ENCODE measurements at places on chromosomes 4 and X. TPM values are rescaled to one million over a fixed set of nuclear protein-coding genes. Genes with fewer than 3 reads are reported as not detected.

GRCh38 chr4:158788516-158788915 lies 19.7 kb downstream of the FNIP2 start:
- no peak for DNase-seq

GRCh38 chr4:143353797-143354196 lies 17.1 kb downstream of the GAB1 start:
- DNase-seq, result no peak

DNA sequence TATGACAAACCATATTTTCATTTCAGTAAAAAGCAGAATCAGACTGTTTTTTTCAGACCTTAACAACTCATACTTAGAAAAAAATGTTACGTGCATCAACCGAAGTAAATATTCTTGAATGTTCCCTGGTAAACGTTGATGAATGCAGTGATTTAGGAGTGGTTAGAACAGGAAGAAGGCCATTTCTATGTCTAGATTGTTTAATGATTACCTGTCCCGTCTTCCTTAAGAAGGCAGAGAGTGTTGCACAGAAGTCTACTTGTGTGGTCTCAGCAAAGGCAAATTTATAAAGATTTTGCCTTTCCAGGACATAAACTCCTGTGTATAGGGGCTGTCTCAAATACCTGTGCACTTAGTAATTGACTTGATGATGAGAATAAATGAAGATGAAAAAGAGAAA lies 134.5 kb downstream of the MGST2 start:
- no peak for DNase-seq

The GLA gene
- polyA plus RNA-seq, result 20.4 TPM

- no peak for DNase-seq
Measured at GRCh38 chr4:89899152-89899551, 4.5 kb downstream of the MMRN1 start.

The UGT8 gene
- polyA plus RNA-seq, result not detected

GRCh38 chr4:138869631-138870030 lies 145.9 kb upstream of the NOCT start:
- DNase-seq, result no peak

- DNase-seq, result no peak
Measured at GRCh38 chrX:47518144-47518543, 35.1 kb upstream of the ZNF41 start.

The ADH4 gene
- polyA plus RNA-seq, result not detected

GRCh38 chr4:124209211-124209610 lies 503.3 kb downstream of the ANKRD50 start:
- no peak for DNase-seq

DNA sequence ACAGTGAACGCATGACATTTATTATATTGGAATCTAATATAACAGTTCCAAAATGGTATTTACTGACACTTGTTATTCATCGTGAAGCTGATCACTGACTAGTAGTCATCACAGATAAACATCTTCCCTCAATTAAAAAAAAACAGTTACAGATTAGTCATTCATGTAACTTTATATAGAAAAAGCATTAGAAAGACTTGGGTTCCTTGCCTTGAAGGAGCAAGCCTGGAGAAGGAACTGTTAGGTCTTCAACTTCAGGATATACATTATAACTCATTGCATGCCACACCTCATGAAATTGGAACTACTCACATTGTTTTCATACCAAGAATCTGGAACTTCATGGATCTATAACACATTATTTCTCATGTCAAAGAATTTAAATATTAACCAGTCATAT lies 317.7 kb downstream of the CCSER1 start:
- DNase-seq, result no peak

The KLHL4 gene
- not detected for polyA plus RNA-seq

GRCh38 chrX:119954374-119954773 lies 10.8 kb upstream of the NKAP start:
- no peak for DNase-seq

DNA sequence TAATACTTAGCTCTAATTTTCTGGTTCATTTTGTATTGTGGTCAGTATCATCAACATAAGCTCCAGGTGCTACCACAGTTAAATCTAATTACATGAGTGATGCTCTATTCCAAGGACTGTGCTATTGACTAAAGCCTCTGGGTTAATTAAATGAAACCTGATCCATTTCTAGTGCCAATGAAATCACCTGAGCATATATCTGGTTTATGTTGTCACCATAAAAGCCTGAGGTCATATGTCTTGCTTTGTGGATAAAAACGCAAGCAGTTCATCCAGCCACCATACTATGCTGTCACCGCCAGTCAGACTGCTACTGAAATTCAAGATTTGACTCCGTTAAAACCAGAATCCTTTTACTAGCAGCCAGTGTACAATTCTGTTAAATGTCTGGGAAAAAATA lies 64.2 kb upstream of the ZNF518B start:
- DNase-seq, result no peak

DNA sequence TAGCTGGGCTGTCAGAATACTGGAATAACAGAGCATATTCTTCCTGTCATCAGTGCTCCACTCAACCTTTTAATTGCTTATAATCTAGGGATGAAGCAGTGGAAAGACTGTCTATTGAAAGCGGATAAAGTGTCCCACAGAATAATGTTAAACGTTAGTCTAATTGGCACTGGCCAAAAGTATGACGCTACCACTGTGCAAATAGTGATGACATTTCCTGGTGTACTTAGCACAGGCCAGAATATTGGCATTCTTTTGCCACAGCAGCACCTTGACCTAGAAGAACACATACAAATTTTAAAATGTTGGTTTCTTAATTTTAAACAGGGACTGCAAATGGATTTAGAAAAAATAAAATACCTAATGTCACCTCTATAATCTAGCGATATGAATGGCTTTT lies 635.2 kb upstream of the SPANXN1 start:
- DNase-seq, result no peak

GRCh38 chrX:25442499-25442898 lies 426.7 kb upstream of the ARX start:
- DNase-seq, result no peak

- DNase-seq, result peak; percentile 4
Measured at GRCh38 chr4:107804956-107805355, 19.8 kb upstream of the SGMS2 start.

GRCh38 chrX:124212622-124213021 lies 119.8 kb upstream of the TEX13D start:
- DNase-seq, result no peak

DNA sequence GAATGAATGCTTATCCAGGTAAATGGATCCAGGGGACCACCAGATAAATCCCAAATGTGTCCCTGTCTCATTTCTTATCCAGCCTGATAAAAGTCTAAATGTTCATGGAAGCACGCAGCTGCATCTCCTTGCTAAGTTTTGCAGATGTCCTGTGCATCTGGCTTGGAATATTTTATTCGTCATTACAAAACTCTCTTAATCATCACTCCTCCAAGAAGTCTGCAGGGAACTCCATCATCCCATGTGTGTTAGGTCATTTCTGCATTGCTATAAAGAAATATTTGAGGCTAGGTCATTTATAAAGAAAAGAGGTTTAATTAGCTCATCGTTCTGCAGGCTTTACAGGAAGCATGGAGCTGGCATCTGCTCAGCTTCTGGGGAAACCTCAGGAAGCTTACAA lies 297.2 kb downstream of the HS3ST1 start:
- DNase-seq, result no peak

DNA sequence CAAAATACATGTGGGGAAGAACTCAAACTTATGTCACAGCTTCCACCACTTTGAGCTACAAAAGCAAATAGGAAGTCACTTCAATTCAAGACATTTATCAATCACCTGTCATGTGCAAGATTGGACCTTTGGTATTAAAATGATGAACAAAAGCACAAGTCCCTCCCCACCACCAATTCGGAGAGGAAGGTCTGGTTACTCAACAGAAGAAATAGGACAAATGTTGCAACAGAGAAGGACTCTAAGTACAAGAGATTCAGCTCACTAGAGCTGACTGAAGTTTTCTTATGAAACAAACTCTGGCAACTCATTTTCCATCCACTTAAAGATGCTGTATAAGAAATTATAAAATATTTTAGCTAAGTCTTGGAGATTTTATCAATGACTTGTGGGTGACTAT lies 16.0 kb upstream of the MMRN1 start:
- peak; percentile 3 for DNase-seq

- DNase-seq, result peak; percentile 99
Measured at GRCh38 chr4:76984788-76985211, 35.2 kb downstream of the SEPTIN11 start.

DNA sequence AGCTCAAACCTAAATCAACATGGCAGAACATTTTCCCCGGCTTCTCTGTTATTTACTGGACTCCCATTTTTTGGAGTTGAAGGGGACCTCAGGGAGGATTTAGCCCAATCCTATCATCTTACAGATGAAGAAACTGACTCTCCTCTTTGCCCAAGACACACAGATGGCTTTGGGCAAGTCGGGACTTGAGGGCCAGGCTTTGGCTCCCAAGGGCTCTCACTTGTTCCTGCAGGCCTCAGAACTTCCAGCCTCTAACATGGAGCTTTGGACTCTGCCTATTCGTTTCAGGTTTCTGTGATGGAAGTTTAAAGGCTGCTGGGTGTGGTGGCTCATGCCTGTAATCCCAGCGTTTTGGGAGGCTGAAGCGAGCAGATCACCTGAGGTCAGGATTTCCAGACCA lies 59.5 kb downstream of the RHOH start:
- no peak for DNase-seq

- DNase-seq, result no peak
Measured at GRCh38 chr4:38314663-38315062, 349.3 kb upstream of the KLF3 start.

The C4orf50 gene
- polyA plus RNA-seq, result not detected

- peak; percentile 84 for DNase-seq
Measured at GRCh38 chr4:102620697-102621497, 119.7 kb downstream of the NFKB1 start.

DNA sequence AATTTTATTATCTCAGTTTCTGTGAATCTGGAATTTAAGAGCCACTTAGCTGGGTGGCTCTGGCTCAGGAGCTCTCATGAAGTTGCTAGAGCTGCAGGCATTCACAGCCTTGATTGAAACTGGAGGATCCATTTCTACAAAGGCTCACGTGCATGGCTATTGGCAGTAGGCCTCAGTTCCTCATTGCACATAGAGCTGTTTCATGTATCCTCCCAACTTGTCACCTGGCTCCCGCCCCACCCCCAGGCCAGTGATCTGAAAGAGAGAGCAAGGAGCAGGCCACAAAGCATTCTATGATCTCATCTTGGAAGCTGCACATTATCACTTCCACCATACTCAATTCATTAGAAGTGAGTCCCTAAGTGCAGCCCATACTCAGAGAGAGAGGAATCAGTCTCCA lies 18.5 kb upstream of the AP1AR start:
- peak; percentile 22 for DNase-seq

GRCh38 chrX:117539090-117539418 lies 577.6 kb downstream of the KLHL13 start:
- DNase-seq, result no peak

The SLC25A53 gene
- polyA plus RNA-seq, result 6.2 TPM

DNA sequence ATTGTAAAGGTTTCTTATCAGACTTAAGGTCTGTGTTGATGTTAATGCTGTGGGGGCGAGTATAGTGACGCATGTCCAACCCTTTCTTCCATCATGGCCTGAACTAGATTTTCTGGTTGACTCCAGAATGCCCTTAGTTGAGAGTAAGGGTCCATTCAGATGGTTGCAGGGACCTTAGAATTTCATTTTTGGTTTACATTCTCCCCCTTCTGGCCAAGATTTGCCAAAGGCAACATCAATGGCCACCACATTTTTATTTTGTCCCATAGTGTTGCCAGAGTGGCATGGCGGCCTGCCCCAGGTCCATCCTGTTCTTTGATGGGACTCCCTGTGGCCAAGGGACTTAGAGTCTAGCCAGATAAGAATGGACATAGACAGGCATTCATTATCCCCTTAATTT lies 368.5 kb downstream of the GPM6A start:
- no peak for DNase-seq

DNA sequence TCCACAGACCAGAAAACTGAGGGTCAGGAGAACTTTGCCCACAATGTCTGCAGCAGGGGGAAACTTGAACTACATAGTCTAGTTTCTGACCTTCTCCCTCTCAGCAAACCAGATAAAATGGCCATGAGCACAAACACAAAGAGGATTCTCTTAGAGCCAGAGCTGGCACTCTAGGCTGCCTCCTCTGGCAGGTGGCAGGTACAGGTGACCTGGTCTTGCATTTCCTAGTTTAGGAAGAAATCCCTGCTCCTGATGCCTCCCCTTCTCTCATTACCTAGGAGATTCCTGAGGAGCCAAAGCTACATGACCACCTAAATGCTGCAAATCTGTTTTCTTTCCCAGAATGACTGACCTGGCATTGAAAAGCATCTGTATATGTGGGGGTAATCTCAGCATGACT lies 45.1 kb downstream of the ARHGEF9 start:
- DNase-seq, result no peak

DNA sequence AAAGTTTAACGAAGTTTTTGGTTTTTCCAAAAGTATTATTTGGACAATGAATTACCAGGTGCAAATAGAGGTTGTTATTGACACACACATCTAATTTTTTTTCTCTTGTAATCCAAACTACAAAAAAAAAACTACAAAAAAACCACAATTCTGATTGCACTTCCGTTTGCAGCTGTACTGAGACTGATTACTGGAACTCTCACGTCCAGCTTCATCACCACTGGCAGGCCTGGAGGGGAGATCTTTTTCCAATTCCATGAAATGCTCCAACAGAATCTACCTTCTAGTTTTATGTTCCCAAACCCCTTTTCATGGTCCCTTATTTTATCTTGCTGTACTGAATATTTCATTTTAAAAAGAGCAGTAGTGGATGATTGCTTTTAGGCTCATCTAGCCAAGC lies 1118.3 kb downstream of the C4orf33 start:
- no peak for DNase-seq
